ENCODE measurements at places on chromosomes 1 and 21.
A peak's percentile ranks its signal among the peaks of the same experiment; 100 is the strongest.

DNA sequence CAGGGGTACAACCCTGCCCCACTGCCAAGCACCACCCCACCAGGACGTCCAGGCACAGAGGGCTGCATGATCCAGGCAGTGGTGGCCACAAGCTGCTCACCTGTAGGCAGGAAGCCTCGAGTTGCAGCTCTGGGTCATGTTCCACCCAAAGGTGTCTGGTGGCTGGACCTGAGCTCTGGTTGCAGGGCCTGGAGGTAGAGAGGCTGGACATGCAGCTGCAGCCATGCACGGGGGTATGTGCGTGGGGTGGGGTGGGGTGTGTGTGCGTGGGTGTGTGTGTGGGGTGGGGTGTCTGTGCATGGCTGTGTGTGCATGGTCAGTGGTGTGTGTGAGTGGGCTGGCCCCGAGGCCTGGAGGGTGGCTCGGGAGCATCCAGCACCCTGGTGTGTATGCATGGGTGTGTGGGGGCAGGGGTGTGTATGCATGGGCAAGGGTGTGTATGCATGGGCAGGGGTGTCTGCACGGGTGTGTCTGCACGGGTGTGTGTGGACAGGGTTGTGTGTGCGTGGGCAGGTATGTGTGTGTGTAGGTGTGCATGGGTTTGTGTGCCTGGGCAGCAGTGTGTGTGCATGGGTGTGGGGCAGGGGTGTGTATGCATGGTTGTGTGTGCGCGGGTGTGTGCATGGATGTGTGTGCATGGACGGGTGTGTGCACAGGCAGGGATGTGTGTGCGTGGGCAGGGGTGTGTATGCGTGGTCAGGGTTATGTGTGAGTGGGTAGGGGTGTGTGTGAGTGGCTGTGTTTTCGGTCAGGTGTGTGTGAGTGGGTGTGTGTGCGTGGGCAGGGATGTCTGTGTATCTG lies 15.6 kb downstream of the ARHGEF16 start:
- no peak for DNase-seq

- DNase-seq = no peak
These were observed 887.8 kb upstream of the NCAM2 start for GRCh38 chr21:20110368-20110767.

GRCh38 chr21:17819877-17820229 lies 697 bp upstream of the C21orf91 start:
- no peak for DNase-seq

- DNase-seq = peak; percentile 63
These were observed 522 bp downstream of the TMEM59 start for GRCh38 chr1:54052431-54052933.

GRCh38 chr1:60390593-60391282 lies 317.2 kb upstream of the C1orf87 start:
- no peak for DNase-seq

- peak; percentile 77 for DNase-seq
These were observed 52.8 kb upstream of the LYPLAL1 start for GRCh38 chr1:219120624-219121544.

- peak; percentile 41 for DNase-seq
These were observed 17.9 kb downstream of the SLC9A1 start for GRCh38 chr1:27136998-27137542.

GRCh38 chr1:193102662-193103061 lies 2.6 kb downstream of the GLRX2 start:
- DNase-seq = no peak

GRCh38 chr1:62735491-62736171 lies 47.4 kb upstream of the DOCK7 start:
- peak; percentile 87 for DNase-seq

Measured in EL (cell line).